Uterine smooth muscle cell (primary cell): ENCODE measurements at places on chromosomes 5 and 9. TPM values are rescaled to one million over a fixed set of nuclear protein-coding genes. Genes with fewer than 3 reads are reported as not detected.

The KIF24 gene
- total RNA-seq, result 1.4 and 5.2 TPM in 2 replicates

The LCN1 gene
- total RNA-seq, result 0.12 TPM in 1 of 2 replicates, not detected in the other

The OLFM1 gene
- 2.7 and 4.0 TPM in 2 replicates for total RNA-seq

The PARP8 gene
- total RNA-seq, result 8.7 and 11.1 TPM in 2 replicates

The ZBTB6 gene
- total RNA-seq, result 16.0 and 16.3 TPM in 2 replicates

The RASEF gene
- total RNA-seq, result 5.6 and 6.0 TPM in 2 replicates

The BTNL8 gene
- not detected in 2 replicates for total RNA-seq

The PCDHGA9 gene
- 4.0 and 4.2 TPM in 2 replicates for total RNA-seq

The RFX3 gene
- 3.9 and 4.0 TPM in 2 replicates for total RNA-seq

The NEURL1B gene
- 4.7 and 11.4 TPM in 2 replicates for total RNA-seq

The MEF2C gene
- total RNA-seq, result 10.9 and 17.7 TPM in 2 replicates

The GFM2 gene
- total RNA-seq, result 40.7 and 48.4 TPM in 2 replicates

The TAF11L5 gene
- not detected in 2 replicates for total RNA-seq

The HAND1 gene
- not detected in 2 replicates for total RNA-seq

The OR1J2 gene
- not detected in 2 replicates for total RNA-seq

The AK3 gene
- 41.5 and 53.7 TPM in 2 replicates for total RNA-seq

The MSX2 gene
- total RNA-seq, result 0.25 and 0.66 TPM in 2 replicates

The PAXX gene
- total RNA-seq, result 23.9 and 25.1 TPM in 2 replicates

The SHOC1 gene
- under 0.01 TPM in 1 of 2 replicates, not detected in the other for total RNA-seq

The SPINK4 gene
- not detected in 2 replicates for total RNA-seq

The HTR1A gene
- not detected in 2 replicates for total RNA-seq

The LHX3 gene
- total RNA-seq, result under 0.01 TPM in 1 of 2 replicates, not detected in the other

The ADCY2 gene
- total RNA-seq, result under 0.01 and 0.22 TPM in 2 replicates

The PAIP2 gene
- total RNA-seq, result 84.4 and 92.4 TPM in 2 replicates

The FGD3 gene
- total RNA-seq, result not detected in 2 replicates

The CNTNAP3 gene
- total RNA-seq, result 0.55 and 0.87 TPM in 2 replicates

The CTSV gene
- 0.62 and 0.89 TPM in 2 replicates for total RNA-seq

The PCDHAC2 gene
- total RNA-seq, result 0.55 and 1.9 TPM in 2 replicates

The IFNA2 gene
- total RNA-seq, result not detected in 2 replicates

The NEUROG1 gene
- total RNA-seq, result not detected in 2 replicates

The BTNL9 gene
- not detected in 2 replicates for total RNA-seq

The GAPT gene
- not detected in 2 replicates for total RNA-seq

The CKMT2 gene
- 8.6 and 25.2 TPM in 2 replicates for total RNA-seq
